ENCODE measurements at places on chromosomes 5 and 9.
A peak's percentile ranks its signal among the peaks of the same experiment; 100 is the strongest.

- no peak for DNase-seq
Observed at GRCh38 chr9:136318111-136318775, 9.1 kb upstream of the GPSM1 start.

DNA sequence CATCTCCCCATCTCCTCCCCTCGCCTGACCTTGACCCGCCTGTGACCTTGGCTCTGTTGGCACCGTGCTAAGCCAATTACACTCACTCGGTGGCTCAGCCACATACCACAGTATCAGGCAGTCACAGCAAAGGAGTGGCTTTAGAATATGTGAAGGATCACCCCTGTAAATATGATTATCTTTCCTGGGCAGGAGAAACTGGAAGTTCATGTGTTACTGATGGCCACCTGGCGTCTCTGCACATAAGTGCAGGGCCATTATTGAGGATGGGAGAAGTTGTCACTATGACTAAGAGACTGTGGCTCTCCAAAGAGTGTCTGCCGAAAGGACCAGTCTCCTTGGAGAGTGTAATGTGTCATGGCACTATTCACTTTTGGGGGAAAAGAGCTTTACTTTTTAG lies 116.9 kb upstream of the S1PR3 start:
- no peak for DNase-seq

DNA sequence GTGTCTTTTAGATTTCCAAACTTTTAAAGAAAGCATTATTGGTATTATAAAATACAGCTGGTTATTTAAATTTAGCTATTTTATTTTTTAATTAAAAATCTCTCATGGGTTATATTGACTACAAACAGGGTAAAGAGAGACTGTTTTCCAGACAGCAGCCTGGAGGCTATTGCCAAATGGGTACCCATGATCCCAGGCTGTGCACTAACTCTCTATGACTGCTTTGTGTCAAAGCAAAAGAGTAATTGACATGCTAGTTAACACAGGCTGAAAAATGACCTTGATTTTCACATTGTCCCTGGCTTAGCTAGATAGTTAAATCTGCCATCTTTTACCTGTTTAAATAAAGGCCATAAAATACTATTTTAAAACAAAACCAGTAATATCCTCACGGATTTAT lies 589.7 kb downstream of the ANXA1 start:
- no peak for DNase-seq

GRCh38 chr5:9691261-9691660 lies 61.1 kb upstream of the TAS2R1 start:
- DNase-seq: no peak

- no peak for DNase-seq
Observed at GRCh38 chr5:151214614-151215545, 9.0 kb downstream of the CCDC69 start.

DNA sequence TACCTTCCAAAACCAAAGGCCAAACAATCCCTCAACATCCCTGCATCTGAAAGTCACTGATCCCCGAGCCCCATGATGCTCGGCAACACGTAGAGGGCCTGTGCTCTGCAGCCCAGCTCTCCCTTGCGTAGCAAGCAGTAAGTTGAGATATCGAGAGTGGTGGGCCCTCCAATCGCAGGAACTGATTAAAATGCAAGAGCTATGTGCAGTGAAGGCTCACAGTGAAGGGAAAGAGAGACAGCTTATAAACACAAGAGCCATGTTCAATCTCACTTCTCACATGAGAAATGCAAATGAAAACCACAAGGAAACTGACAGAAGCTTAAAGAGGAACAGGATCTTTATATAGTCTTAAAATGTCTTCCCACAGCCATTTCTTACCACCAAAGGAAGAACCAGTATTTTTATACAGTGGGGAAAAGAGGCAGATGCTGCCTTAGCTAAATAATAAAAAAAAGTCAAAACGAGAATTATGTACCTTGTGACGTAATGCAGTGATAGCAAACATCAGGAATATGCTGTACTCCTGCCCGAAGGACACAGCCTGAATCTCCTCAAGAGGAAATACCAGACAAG lies 24.6 kb downstream of the TTF1 start:
- no peak for DNase-seq

DNA sequence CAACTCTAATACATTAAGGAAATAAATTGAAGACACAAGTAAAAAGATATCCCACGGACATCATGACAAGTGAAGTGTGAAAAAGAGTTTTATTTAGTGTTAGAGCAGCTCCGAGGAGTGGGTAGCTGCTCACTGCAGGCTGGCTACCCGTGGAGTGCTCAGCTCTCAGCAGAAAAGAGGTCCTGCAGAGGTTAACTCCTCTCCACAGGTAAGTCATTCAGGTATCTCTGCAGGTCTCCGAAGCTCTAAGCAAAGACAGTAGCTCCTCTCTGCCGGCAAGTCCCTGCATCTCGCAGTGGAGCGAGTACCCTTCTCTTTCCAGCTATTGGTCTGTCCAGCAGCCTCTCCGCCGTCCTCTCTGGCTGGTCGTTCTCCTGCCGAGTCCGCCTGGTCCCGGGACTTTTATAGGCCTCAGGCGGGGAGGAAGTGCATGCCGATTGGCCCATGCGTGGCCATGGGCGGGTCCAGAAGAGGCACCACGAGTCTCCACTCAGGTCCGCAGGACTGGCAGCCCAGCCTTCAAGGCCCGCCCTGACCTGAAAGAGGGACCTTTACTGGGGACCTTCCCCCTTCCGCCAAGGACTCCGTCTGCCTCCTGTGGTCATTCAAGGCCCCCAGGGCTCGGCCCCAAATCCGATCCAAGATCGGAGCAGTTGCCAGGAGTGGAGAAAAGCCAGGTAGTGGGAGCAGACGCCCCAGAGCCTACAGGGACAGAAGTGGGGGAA lies 29.9 kb downstream of the BTNL9 start:
- no peak for DNase-seq

- DNase-seq: no peak
Observed at GRCh38 chr9:24051587-24051986, 225.5 kb upstream of the ELAVL2 start.

GRCh38 chr5:55445791-55446190 lies 89.0 kb downstream of the PLPP1 start:
- DNase-seq: no peak

DNA sequence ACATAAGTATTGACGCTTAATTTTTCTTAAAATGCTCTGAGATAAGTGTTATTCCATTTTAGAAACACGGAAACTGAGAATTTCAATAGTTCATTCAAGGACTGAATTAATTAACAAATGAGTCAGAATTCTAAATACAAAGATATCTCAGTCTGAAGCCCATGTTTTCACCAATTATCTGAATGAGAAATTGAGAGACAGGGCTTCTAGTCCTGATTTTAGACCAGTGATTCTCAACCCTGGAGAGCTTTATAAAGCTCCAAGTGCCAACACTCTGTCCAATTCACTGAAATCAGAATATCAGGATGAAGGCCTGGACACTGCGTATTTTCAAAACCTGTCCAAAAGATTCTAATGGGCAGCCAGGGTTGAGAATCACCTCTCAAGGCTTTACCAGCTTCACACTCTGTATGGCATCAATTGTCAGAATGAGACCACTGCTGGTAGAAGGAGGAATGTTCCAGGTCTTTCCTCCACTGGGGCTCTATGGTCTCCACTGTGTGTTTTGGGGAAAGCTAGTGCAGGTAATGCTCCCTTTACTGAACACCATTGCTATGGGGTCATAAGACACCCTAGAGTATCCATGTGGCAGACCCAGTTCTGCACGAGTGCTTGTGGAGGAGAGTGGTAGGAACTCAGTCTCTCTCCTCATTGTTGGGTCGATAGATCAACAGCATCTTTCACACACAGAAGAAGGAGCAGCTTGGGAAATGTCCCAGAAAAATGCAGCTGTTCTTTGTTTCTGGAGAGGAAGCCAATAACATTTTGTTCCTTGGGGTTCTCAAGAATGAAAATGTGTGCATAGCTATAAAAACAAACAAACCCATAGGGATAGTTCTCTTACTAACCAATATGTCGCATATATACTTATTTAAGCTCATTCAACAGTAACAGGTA lies 99.7 kb upstream of the OSMR start:
- DNase-seq: no peak

- DNase-seq: no peak
Observed at GRCh38 chr9:1539216-1539615, 475.9 kb upstream of the SMARCA2 start.

GRCh38 chr5:31300501-31300900 lies 107.0 kb downstream of the CDH6 start:
- no peak for DNase-seq

GRCh38 chr5:41368158-41368557 lies 142.2 kb downstream of the PLCXD3 start:
- DNase-seq: no peak

- DNase-seq: no peak
Observed at GRCh38 chr9:110710420-110710819, 41.8 kb downstream of the MUSK start.

DNA sequence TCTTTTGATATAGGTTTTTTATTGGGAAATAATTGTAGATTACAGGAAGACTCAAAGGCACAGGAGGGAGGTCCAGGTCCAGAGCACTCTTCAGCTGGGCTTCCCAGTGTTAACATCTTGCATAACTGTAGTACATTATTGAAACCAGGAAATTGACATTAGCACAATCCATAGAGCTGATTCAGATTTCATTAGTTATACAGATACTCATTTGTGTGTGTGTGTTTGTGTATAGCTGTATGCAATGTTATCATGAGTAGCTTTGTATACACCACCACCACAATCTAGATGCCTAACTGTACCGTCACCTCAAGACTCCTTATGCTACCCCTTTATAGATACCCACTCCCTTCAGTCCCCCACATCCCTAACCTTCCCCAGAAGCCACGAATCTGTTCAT lies 47.9 kb downstream of the SLC36A1 start:
- no peak for DNase-seq

DNA sequence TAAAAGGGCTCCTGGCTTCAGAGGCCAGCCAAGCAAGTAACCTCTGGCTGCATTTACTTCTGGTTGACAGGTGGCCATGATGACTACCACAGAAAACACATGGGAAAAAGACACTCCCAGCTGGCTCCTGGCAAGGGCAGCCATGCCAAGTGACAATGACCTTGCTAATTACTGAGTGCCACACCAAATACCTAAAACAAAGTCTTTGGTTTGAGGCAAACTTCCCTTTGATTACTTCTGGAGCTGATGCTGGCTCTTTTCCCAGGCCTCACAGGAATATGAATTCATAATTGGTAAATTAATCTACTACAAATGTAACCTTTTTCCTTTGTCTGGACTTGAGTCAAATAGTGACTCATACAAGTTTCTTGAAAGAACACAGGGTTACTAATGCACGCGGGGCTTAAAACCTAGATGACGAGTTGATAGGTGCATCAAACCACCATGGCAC lies 61.0 kb downstream of the LPAR1 start:
- peak; percentile 36 for DNase-seq

DNA sequence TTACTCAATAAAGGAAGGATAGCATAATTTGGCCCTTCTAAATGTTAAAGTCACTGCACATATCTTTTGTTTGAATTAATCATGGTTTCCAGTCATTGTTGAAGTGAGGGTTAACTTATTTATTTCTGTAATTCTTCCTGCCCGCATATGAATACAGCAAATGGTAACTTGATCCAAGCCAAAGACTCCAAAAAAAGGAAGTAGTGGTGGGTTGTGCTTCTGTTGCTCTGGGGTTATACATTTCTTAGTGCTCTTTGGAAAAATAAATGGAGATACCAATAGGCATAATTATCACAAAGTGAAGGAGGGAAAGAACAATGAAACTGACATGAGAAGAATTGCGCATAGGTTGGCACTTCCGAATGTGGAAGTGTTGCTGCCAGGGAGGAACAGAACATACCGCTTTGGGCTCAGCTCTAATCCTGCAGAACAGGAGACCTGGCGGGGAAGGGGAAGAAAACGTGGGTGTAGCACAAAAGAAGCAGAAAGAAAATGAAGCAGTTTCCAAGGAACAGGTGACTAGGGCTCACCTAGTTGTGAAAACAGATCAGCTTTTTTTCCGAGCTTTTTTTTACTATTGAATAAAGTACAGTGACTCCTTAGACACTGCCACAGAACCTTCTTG lies 69.7 kb upstream of the TAF11L2 start:
- no peak for DNase-seq

GRCh38 chr5:94111209-94112004 lies 370.0 kb upstream of the POU5F2 start:
- DNase-seq: peak; percentile 97

- DNase-seq: peak; percentile 91
Observed at GRCh38 chr5:122259995-122260394, 52.0 kb upstream of the SNCAIP start.

GRCh38 chr5:151086905-151087360 lies 6.1 kb upstream of the TNIP1 start:
- DNase-seq: no peak

GRCh38 chr9:88230612-88231011 lies 92.3 kb upstream of the SPATA31C2 start:
- DNase-seq: no peak

GRCh38 chr5:43694027-43694426 lies 91.0 kb downstream of the NNT start:
- no peak for DNase-seq

- no peak for DNase-seq
Observed at GRCh38 chr9:134055981-134056461, 11.8 kb downstream of the BRD3 start.

- no peak for DNase-seq
Observed at GRCh38 chr9:36431078-36431477, 31.0 kb upstream of the RNF38 start.

- no peak for DNase-seq
Observed at GRCh38 chr5:172637740-172638139, 3.3 kb upstream of the NEURL1B start.

GRCh38 chr5:157271740-157272271 lies 5.9 kb downstream of the CYFIP2 start:
- no peak for DNase-seq

- no peak for DNase-seq
Observed at GRCh38 chr5:126143622-126144021, 279.6 kb upstream of the GRAMD2B start.

- no peak for DNase-seq
Observed at GRCh38 chr5:56640763-56641406, 174.5 kb upstream of the MAP3K1 start.

GRCh38 chr9:6183227-6183551 lies 32.4 kb upstream of the IL33 start:
- DNase-seq: no peak

DNA sequence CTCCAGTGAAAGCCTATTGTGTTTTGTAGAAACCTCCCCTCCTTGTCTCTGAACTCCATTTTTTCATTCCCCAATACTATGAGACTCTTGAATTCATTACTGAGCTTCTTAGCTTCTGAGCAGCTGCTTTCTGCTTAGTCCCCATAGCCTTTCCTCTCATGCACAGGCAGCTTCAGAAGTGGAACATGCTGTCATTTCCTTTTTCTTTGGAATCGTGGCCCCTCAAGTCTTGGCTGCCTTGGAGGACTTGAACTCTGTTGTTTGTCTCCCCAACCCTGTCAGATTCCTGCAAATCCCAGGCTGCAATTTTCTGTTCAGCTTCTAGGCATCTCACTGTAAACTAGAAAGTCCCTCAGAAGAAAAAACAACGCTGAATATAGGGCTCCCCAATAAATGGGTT lies 268.5 kb downstream of the ARRDC3 start:
- no peak for DNase-seq

DNA sequence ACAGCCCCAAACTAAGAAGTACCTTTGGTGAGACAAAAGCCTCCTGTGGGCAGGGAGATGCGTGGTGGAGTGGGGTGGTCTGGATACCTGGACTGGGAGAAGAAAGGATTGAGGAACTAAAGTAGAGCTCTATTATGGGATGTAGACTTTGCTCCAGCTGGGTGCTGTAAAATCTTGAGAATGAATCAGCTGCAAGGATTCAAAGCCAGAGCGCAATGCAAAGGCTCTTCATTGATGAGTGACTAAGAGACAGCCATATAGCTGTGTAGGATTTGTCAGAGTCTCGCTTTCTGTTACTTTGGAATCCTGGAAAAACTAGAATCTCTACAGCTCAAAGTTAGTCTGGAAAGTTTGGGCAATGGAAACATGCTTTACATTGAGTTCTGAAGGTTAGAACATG lies 159.9 kb downstream of the TAF11L14 start:
- no peak for DNase-seq

Data from brain microvascular endothelial cell (primary cell).